Stimulated activated CD4-positive, alpha-beta T cell treated with anti-CD3 and anti-CD28 coated beads, Interleukin-15, amount 100 ng/mL, for 48 hours (primary cell): ENCODE measurements at places on chromosomes 3 and 15.

GRCh38 chr15:60054472-60054871 is 50.4 kb downstream of the FOXB1 start:
- no peak for DNase-seq

- DNase-seq: no peak
Measured at GRCh38 chr3:189849262-189849661, 218.1 kb downstream of the TP63 start.

DNA sequence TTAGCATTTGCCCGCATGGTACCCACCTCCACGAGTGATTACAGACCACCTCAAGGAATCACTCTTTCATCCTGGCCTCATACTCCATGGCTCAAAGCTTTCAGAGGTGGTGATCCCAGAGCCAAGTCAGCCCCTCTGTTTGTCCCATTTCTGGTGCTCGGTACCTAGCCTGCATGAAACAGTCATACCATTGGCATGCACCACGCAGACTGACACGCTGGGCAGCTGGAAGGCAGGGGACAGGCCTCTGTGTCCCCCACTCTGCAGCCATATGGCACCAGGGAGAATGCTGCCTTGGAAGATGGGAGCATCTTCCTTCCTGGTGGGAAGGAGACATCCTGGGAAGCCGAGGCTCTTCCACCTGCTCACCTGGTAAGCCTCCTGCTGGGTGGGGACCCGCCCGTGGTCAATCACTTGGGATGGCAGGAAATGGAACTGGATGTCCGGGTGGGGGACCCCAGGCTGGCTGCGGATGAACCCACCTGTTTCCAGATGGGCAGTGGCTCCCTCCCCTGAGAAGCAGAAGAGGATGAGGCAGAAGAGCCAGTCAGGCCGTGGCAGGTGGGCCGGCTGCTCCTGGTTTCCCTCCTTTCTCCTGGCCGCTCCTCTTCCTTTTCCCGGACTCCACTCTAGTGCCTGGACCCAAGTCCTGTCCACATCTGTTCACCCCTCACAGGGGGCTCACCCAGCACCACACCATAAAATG is 26.9 kb downstream of the CHDH start:
- no peak for DNase-seq

DNA sequence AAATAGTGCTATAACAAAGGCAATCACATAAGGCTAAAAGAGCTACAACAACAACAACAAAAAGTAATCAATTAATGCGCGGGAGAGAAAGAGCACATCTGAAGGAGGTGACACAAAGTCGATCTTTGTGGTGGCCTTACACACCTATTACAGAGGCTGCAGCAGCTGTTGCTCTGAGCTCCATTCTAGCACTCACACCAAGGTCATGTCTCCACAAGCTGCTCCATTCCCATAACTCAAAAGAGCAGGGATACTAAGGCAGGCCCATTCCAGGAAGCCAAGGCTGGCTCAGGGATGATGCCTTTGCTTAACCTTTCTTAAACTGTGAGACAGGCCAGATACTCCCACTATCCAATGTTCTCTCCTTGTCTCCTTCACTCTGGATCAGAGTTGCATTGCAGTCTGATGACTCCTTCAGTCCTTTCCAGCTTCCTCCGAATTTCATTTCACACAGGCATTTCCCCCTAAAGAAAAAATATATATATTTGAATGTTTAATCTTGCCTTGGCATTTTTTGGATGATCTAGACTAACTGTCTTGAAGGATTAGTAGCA is 52.7 kb downstream of the SNTN start:
- no peak for DNase-seq

DNA sequence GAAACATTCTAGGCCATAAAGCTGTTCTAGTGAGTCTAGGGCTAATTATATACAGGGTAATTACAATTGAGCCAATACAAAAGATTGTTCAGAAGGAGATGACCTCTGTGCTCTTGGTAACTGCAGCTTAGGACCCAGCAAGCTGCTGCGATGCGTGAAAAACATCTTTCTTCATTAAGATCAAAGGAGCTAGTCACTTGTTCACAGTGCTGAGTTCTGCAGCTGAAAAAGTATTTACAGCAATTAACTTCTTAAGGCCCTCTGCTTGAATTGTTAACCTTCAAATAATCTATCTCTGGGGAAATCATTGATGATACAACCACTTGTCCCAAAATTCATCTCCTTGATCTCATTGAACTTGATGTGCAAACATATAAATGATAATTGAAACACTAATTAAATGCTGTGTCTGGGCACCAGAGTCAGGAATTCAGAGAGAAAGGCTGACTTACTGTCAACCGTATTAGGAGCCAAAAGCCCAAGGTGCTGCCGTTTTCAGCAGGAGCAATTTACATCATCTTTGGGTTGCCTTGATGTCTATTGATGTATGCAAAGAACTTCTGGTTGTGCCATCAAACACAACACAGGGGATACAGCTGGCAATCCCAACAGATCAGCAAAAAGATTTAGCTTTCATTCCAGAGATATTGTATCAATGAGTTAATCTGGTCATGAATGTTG is 213.0 kb downstream of the NECTIN3 start:
- no peak for DNase-seq

DNA sequence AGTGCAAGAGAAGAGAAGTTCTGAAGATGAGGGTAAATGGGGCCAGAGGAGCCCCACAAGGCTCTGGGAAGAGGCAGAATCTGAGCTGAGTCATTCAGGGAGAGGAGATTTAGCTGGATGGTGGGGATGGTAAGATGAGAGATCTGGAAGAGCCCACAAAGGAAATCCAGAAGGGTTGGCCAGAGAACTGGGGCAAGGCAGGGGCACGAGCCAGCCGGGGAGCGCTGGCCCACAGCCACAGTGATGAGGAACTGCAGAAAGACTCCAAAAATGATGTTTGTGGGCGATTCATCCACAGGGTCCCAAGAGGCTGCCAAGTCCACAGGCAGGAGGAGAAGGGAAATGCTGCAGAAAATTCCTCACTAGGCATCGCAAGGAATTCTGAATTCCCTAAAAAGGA is 75.9 kb upstream of the ATP2B2 start:
- DNase-seq: no peak

DNA sequence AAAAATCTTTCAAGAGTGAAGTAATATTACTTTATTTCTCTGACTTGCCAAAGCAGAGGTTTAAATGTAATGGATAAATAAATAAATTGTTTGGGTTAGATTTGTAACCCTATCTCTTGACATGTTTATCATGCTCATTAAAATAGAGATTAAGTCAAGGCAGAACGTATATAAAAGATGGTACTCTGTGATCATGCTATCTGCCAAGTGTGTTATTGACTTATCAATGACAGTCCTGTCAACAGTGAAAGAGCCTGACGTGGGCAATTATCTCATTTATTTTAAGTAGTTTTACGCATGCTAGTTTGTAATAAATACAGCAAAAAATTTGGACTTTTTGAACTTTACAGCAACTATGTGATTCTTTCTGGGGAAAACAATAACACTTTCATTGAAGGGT is 43.7 kb downstream of the PROS1 start:
- no peak for DNase-seq

DNA sequence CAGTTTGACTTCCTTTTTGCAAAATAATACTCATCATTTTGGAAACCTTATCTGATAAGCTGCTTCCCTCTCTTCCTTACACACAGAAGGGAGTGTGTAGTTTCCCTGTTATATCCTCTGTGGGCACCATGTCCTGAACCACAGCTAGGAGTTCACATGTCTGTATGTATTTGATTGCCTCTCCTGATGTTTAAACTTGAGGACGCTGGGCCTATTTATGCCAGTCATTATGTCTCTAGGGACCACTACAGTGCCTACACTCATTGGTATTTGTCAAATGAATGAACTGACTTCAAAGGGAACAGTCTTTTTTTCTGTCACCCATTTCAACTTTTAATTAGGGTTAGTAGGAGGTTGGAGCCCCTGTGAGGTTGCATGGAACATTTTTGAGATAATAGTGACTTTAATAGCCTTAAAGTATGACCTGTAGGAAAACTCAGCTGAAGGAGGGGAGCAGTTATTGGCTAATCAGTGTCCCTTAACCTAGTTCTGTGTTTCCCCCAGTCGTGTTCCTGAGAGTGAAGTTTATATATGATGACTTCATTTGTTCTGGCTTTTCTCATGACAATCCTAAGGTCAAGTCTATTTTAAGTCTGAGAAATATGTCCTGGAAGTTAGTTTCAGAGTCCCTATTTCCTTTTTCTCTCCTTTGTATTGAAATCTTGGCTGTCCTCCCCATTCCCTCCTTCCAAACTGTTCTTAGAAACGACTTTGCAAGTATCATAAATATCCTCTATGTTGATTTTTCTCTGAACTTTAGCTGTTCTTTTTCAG is 28.9 kb downstream of the PDE8A start:
- DNase-seq: no peak

- no peak for DNase-seq
Measured at GRCh38 chr15:99992611-99993231, 259.5 kb upstream of the LYSMD4 start.

DNA sequence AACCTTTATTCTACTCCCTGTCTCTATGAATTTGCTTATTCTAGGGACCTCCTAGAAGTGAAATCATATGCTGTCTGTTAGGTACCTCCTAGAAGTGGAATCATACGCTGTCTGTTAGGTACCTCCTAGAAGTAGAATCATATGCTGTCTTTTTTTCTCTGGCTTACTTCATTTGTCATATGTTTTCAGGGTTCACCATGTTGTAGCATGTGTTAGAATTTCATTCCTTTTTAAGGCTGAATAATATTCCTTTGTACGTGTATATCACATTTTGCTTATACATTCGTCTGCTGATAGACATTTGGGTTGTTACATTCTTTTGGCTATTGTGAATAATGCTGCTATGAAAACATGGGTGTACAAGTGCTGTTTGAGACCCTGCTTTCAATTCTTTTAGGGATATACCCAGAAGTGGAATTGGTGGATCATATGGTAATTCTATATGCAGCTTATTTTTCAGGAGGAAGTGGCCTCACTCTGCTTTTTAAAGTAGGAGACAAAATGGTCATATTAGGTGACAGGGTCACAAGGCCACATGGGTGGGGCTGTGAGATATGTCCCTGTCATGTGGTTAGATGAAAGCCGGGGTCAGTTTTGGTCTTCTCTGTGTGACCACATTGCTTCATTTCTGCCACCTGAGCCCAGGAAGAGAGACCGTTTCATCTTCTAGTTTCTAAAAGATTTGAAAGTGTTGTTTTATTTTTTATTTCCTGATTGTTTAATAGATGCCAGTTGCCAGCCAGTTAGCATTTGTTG is 76.7 kb downstream of the FLNB start:
- DNase-seq: no peak

GRCh38 chr15:44788748-44789147 is 52.4 kb downstream of the TRIM69 start:
- peak; percentile 43 for DNase-seq

- DNase-seq: peak; percentile 22
Measured at GRCh38 chr3:11059090-11059798, 66.7 kb downstream of the SLC6A1 start.

DNA sequence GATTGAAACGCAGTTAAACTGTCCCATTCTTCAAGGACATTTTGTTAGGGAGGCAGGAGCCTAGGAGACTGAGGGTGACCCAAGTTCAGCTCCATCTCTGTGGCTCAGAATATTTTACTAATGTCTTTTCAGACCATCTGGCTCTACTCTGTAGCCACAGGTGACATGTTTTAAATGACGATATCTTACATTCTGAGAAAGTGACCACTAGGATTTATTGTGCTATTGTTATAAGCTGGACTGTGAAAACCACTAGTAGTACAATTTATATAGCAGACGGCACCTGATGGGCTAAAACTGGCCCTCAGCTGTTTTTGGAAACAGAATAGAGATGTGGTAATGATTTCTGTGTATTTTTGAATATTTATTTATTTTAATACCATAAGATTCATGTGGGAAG is 55.5 kb downstream of the MCF2L2 start:
- no peak for DNase-seq

DNA sequence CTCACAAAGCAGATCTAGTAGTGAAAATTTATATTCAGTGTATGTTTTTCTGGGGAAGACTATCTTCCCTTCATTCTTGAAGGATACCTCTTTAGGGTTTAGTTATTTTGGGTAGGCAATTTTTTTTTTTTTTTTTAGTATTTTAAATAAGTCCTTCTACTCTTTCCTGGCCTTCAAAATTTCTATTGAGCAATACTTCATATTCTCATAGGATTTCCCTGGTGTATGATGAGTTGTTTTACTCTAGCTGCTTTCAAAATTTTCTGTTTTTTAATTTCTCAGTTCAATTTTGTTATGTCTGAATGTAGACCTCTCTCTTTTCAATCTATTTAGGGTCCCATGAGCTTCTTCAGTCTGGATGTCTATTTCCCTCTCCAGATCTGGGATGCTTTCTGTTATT is 74.3 kb upstream of the PLSCR4 start:
- no peak for DNase-seq

DNA sequence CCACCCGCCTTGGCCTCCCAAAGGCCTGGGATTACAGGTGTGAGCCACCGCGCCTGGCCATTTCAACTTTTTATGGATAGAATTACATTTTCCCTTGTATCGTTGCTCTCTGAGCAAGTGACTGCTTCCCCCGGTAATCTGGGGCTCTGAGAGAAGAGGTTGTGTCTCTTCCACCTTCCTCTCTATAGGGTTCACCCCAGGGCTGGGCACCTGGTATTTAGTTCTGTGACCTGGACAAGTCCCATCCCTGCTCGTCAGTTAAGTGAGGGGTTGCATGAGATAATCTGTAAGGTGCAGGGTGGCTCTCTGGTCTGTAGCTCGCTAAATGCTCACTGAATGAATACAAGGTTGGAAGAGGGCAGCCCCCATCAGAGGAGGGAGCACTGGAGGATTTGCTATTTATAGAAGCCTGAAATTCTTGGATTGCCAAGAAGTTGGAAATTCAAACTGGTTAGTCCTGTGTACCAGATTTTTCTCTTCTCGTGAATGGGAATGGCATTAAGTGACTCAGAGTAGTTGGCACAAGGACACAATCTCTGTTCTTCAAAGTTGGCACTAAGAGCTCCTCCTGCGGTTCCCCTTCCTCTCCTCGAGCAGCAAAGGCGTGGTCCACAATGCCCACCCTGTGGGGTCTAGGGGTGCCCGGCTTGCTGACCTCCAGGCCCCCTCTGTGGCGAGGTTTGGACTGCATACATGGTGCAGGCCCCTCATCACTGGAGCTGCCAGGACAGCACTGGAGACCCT is 68.1 kb upstream of the DLG1 start:
- no peak for DNase-seq

DNA sequence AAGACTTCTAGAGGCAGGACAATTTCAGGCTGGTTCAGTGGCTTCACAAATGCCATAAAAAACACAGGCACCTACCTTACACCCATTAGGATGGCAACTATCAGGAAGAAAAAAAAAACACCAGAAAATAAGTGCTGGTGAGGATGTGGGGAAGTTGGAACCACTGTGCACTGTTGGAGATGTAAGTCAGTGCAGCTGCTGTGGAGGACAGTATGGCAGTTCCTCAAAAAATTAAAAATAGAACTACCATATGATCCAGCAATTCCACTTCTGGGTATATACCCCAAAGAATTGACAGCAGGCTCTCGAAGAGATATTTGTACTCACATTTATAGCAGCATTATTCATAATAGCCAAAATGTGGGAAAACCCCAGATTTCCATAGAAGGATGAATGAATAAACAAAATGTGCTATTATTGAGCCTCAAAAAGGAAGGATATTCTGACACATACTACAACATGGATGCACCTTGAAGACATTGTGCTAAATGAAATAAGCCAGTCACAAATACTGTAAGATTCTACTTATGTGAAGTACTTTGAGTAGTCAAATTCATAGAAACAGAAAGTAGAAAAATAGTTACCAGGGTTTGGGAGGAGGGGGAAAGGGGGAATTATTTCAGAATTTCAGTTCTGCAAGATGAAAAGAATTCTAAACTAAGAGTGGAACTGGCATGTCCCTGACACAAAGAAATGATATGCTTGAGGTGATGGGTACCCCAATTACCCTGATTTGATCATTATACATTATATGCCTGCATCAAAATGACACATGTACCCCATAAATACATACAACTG is 40.9 kb downstream of the NR1D2 start:
- DNase-seq: no peak

- no peak for DNase-seq
Measured at GRCh38 chr3:104437891-104438290, 928.8 kb upstream of the ALCAM start.
